ENCODE measurements at places on chromosomes 4 and X.

GRCh38 chr4:32840461-32841189, 2120.5 kb downstream of the PCDH7 start:
- no peak for DNase-seq

- no peak for DNase-seq
Observed at GRCh38 chrX:150160656-150161055, 202.5 kb upstream of the MAMLD1 start.

GRCh38 chr4:187128976-187129375, 405.3 kb upstream of the FAT1 start:
- peak; percentile 21 for DNase-seq

DNA sequence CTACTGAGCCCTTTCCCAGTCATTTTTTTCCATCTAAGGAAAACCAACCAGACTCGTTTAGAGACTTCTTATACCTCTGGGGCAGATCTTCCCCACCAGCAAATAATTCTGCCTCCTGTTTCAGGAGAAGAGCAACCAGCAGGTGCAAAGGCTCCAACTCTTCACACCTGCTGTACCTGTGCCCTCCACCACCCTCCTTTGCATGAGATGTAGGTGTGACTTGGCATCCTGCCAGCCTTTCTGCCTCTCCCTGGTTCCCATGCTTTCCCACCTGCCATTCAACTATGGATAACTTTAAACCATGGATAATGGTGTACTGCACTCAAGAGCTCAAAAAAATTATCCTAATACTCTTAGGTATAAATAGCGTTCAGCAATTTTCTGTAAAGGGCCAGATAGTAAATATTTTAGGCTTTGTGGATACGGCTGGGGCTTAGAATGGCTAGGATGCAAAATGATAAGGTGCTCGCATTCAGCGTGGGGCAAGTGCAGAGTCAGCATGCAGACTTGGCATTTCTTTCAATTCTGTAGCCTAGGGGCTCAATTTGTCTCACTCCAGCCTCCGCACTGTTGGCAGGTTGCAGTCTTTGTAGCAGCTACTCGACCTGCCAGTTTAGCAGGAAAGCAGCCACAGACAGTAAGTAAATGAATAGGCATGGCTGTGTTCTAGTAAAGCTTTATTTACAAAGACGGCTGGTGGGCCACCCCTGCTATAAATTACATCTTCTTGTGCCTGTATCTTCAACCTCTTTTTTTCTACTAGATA, 79.8 kb downstream of the HCCS start:
- no peak for DNase-seq

GRCh38 chrX:31893525-31893924, 821.7 kb upstream of the FTHL17 start:
- no peak for DNase-seq

DNA sequence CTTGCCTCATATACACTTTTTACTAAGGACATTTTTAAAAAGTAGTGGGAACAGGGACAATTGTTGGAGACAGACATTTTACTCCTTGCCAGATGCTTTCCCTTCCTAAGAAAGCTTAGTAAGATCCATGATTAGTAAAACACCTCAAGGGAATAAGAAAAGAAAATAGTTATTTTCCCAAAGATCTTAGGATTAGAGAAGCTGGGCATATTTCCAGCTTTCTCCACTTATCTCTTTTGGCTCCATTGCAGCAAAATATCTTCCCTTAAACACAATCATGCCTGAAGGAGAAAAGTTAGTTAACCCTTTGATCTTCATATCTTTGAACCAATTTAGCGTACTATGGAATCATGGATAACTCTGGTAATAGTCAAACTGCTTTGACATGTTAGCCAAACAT, 257.9 kb downstream of the PCDH18 start:
- DNase-seq: peak; percentile 38

DNA sequence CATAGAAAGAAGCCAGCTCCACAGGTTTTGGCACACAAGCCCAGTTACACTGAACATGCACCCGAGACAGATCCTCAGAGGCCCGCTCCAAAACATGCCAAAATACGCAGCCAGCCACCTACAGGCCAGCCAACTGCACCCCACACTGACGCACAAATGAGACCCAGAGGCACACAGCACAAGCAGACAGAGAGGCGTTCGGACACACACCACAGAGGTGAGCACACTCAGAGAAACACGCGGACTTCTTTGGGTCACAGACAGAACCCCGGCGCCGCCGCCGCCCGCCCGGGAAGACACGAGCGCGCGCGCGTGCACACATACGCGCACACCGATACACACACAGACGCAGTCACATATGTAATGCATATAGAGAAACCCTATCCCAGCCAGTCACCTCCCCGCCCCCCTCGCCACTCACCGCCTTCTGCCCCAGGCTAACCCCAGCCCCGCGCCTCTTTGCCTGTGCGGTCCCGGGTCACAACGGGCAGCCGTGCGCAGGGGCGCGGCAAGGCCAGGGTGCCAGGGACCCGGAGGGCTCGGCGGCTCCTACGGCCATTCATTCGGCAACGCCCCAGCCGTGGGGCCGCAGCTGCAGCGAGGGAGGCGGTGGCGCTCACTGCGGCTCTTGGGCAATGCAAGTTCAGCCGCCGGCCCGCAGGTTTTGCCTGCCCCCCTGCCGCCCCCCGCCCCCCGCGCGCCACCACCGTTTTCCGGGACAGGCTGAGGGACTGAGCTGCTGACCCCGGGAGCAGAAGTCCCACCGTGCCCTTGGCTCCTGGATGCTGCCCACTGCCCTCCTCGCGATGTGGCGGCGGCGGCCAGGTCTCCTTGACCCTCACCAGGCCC, 553 bp downstream of the SEPTIN6 start:
- peak; percentile 48 for DNase-seq

DNA sequence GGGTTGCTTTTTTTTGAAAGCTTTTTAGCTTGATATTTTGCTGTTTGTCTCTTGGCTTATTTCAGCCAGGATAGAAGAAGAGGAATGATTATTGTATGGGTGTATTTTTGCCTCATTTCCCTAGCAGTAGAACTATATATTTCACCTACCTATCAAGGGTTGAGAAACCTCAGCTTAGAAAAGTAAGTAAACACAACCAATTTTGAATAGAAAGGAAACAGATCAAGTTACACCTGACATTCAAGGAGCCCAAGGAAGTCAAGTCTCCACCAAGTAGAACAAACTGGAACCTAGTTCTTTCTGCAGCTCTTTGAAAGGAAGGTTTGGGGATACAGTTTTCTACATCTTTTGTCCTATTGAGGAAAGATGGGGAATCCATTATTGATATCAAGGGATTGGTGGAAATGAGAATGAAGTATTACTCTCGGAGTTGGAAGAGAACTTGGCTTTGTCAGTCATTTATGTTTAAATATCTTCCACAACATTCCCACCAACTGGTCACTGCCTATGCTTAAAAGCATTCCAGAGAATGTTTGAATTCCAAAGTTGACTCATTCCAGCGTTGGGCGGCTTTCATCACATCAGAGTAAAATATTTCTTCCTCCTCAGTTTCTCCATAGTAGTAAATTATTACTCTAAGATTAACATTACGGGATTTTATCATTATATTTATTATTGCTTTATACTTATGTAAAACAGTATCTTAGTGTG, 207.8 kb upstream of the CNKSR2 start:
- peak; percentile 25 for DNase-seq

GRCh38 chrX:30060718-30061117, 154.6 kb upstream of the MAGEB2 start:
- peak; percentile 21 for DNase-seq

GRCh38 chrX:45888518-45888917, 656.7 kb downstream of the ZNF674 start:
- no peak for DNase-seq

All from IMR-90 (cell line).